ENCODE measurements at places on chromosomes 16 and 17.

- DNase-seq, result no peak
Measured at GRCh38 chr16:84854759-84855158, 35.0 kb downstream of the CRISPLD2 start.

DNA sequence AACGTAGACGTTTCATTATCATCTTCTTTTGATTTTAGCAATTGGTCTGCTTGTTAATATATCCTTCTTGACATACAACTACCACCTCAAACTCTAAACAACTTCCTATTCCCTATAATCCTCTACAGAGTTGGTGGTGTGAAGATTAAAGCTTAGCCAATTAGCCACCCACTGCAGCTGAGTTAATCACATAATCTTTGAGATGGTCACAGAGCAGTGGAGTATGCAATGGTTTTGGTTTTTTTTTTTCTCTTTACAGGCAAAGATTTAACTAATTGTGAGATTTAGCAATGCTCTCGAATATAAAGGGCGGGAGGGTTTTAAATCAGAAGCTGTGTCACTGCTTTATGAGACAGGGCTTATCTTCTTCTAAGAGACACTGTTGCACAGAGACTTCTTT, 37.0 kb downstream of the STX8 start:
- DNase-seq, result no peak

DNA sequence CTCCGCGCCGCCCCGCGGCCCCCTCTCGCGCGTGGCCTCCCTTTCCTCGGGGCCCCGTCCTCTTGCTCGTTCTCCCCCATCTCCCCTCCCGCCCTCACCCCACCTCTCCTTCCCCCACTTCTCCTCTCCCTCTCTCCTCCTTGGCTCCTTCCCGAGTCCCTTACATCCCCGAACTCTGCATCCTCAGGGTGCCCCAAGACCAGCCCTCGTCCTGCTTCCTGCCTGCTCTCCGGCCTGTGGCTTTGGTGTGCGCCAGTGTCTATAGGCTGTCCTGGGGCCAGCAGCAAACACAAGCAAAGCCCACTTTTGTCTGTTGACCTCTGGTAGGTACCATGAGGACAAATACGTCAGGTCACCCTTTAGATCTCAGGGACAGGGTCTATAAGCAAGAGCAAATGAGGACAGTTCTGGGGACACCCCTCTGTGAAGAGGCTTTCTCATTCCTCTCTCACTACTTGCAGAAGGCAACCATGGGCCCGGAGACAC, 284 bp upstream of the COPZ2 start:
- no peak for DNase-seq

DNA sequence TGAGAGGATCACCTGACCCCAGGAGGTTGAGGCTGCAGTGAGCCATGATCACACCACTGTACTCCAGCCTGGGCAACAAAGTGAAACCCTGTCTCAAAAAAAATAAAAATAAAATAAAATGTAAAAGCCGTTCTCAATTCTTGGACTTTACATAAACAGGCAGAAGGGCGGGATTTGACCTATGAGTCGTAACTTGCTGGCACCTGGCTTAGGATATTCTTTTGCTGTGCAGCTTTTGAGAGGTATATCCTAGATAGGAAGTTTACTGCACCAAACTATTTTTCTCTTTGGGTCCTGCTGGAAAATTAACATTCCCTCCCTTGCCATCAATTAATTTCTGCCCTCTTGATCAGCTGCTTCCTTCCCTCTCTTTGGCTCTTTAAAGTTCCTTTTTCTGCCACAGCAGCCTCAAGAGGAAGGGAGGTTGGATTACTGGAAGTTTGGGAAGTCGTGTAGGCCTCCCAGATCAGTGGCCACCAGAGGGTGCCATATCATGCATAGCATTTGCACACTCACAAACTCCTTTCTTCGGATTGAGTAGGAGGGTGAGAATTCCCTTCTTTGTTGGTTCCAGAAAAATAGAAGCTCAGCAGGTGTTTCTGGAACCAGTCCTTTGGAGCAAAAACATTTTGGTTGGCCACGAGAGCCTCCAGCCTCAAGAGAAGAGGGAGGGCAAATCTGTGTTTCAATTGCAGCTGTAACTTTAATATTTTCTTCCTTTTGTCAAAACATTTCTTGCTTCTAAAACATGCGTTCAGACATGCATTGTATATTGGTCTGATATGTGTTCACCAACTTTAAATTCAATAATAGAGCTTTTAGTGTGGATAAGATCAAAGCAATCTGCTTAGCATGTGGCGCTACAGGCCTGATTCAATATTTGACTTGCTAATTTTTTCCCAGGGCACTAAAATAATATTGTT, 147.3 kb downstream of the CCDC182 start:
- DNase-seq, result no peak

DNA sequence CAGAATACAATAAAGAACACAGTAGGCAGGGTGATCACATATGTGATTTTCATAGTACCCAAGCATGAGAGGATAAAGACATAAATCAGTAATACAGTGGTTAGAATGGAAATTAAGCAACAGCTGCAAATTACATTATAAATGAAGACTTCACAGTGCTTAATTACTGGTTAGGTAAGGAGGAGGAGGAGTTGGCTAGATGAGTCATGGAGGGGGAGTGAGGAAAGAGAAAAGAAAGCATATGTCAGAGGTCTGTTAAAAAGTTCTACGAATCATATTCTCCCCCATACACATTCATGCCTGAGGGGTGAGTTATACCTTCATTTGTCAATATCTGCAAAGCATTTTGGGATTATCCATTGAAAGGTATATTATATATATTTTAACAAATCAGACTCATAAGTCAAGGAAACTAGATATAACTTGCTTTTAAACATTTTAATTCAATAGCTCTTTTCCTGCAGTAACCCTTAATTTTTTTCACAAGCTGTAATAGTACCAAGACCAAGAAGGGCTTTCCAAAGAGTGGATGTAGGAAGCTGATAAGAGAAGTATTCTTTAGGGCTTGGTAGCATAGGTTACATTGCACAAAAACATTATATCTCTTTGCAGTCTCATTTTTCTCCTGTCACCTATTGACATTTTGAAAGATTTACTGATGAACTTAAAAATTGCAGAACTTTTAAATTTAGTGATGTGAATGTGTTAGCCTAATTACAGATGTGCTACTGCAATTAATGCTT, 99.3 kb downstream of the STXBP4 start:
- DNase-seq, result no peak

DNA sequence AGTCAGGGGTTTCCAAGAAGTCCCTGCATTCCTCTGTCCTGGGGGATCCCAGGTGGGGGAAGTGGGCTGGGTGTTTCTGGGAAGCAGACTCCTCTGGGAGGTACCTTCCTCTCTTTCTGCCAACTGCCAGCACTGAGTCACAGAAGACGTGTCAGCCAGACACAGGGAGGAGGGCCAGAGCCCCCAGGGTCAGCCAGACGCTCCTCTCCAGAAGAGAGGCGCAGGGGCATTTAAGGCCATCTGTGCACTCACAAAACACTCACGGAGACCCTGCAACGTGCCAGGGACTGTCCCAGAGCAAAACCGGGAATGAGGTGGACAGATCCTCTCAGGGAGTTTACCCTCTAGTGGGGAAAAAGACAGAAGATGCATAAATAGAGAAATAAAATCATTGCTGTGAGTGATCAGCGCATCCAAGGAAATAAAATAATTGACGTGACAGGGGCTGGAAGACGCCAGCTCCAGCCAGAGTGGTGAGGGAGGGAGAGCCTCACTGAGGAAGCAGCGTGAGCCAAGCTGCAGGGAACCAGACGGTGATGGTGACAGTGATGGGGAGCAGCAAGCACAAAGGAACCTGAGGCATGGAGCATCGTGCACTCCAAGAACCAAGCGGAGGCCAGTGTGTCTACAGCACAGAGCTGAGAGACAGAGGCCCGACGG, 105.4 kb downstream of the ZNF423 start:
- no peak for DNase-seq

GRCh38 chr17:26731005-26731921, 562.7 kb upstream of the WSB1 start:
- no peak for DNase-seq
